Anterior cingulate cortex (tissue), 58 donors: ENCODE measurements at places on chromosomes 5 and 9.

DNA sequence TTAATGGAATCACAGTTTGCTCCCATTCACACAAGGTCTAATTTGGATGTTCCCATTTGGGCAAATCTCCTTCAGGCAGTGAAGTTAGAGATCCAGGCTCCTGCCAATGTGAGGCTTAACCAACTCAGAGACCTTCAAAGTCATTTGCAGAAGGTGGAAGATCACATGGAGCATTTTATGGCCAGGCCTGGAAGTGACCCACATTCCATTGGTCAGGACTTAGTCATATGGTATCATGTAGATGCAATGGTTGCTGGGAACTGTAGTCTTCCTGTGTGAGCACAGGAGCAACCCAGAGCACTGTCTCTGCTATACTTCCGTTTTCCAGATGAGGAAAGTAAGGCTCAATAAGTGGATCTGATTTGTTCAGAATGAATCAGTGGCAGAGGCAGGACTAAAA, 292.7 kb upstream of the SMARCA2 start:
- DNase-seq, result no peak

GRCh38 chr5:20974426-20974825, 986.4 kb upstream of the CDH18 start:
- DNase-seq, result no peak

GRCh38 chr5:112065781-112066180, 308.8 kb upstream of the NREP start:
- no peak for DNase-seq

GRCh38 chr9:137582286-137582860, 3.6 kb upstream of the DPH7 start:
- no peak for DNase-seq

DNA sequence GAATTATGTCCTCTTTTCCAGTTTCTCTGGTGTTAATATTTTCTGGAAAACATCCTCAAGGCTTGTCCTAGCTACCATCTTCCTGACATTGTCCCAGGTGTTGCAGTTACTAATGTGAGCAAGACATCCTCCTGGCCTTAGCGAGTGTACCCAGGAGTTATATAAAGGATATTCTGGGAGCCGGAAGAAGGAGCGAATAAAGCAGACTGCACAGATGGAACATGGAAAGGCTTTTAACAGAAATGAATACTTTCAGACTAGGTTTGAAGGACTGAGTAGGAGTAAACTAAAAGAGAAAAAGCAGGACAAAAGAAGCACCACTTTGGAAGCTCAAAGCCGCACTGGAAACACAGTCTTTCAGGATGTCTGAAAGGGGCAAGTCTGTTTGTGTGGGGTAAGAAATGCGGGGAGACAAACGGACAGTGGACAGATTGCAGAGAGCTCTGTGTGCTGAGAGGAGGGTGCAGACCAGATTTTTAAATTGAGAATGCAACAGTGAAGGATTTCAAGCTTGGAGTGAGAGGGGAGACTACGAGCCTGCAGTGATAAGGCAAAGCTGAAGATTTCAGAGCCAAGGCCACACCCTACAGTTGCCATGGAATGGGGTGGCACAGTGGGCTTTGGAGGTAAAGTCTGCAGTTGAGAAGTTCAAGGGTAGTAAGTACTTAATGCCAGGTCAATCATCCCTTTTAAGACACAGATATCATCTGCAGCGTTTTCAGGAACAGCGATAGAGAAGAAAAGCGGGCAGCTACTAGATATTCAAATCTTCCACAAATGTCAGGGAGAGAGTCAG, 94.1 kb upstream of the TAF11L2 start:
- DNase-seq, result no peak

DNA sequence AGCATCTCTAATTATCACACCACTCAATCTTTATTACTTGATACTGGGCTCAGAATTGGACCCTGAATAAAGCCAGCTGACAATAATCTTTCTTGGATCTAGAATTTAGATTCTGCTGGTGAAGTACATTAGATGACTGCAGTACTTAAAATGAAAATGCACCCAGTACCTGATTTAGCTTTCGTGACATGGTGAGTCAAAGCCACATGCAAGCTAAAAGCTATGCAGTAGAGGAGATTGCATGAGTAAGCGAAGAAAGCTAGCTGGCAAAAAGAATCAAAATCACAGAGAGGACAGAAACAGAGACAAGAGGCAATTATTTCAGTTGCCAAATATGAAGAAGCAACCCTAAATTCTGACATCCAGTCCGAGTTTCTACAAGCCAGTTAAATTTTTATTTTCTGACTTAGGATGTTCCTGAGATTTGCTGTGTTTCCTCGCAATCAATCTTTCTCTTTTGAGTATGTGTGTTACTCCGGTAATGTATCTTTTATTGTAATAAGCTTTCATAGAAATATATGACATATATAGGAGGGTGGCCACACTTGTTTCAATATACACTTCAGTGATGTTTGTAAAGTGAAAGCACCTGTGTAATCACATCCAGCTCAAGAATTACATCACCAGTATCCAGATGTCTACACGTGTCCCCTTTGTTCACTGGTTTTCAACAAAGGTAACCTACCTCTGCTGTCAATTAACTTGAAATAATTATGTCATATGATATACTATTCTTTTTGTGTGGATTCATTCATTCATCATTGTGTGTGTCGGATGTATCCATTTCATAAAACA, 101.7 kb downstream of the CDH18 start:
- no peak for DNase-seq

DNA sequence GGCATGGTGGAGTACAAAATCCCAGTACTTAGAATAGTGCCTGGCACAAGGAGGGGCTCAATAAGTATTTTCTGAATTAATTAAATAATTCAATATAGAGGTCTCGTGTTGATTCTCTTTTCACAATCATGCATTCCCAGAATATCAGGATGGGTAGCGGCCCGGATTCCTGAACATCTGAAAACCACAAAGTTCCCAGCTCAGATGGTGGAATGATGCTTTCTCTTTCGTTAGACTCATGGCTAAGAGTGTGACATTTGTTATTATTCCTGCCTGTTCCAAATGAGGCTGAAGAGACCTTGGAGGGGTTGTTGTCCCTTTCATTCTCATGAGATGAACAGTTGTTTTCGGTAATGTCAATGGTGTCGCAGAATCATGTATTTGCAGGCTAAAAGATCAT, 95.4 kb upstream of the LIFR start:
- no peak for DNase-seq

GRCh38 chr5:81315336-81315735, 13.9 kb downstream of the ZCCHC9 start:
- no peak for DNase-seq

DNA sequence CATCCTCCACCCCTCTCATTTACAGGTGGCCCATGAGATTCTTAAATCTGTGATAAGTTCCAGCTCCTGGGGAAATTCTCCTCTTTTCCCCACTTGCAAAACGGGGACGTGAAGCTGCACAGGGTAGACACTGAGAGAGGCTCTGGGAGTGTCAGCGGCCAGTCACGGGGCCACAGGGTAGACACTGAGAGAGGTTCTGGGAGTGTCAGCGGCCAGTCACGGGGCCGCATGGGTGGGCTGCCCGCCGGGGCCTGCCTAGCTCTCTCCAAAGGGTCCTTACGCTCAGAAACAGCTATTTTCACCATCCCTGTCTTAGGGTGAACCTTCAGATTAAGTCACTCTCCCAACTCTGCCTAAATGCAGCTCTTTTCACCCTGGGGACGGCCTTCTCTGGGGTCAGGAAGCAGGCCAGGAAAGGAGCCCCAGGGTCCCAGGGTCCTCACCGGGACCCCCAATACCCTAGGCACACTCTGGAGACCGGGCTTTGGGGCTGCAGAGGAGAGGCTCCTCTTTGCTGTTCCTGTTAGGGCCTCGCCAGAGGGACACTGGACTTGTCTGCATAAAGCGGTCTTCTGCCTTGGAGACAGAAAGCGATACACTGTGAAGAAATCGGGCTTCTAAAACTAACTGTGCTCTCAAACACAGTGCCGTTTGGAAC, 1.5 kb downstream of the FAM78A start:
- DNase-seq, result no peak

GRCh38 chr9:132622159-132622558, 39.8 kb downstream of the BARHL1 start:
- DNase-seq, result no peak

GRCh38 chr9:110327716-110328115, 9.9 kb downstream of the TXNDC8 start:
- DNase-seq, result no peak

DNA sequence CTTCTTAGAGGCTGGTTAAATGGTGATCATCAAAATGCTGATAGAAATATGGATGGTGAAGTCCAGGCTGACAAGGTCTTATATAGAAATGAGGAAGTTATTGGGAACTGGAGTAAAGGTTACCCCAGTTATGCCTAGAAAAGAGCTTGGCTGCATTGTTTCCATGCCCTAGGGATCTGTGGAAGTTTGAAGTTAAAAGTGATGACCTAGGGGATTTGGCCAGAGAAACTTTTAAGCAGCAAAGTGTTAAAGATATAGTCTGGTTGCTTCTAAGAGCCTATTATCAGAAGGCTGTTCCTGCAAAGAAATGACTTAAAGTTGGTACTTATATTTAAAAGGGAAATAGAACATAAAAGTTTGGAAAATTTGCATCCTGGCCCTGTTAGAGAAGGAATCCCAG, 200.3 kb downstream of the ICE1 start:
- no peak for DNase-seq

DNA sequence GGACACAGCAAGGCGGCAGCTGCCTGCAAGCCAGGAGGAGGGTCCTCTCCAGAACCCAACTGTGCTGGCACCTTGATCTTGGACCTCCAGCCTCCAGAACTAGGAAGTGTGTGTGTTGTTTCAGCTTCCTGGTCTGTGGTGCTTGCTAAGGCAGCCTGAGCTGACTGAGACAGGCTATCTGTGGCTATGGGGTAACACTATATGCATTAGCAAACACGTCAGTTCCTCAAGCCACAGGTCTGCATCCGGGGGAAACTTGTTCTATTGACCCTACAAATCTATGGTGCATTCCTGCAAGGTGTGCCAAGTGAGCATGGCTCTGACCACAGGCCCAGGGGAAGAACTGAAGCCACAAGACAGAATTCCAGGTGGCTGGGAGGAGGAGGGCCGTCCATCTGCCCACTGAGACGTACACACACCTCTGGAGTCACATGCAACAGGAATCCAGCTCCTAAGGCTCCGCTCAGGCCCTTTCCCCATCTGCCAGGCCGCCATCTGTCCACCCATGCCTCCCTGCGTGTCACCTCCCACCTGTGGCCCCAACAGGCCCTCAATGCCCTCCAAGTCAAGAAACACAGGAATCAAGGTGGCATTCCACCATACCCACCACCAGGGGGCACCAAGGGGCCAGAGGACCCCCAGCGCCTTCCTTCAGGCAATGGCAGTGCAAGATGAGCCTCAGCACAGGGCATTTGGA, 174.9 kb downstream of the ROR2 start:
- no peak for DNase-seq

- no peak for DNase-seq
These were observed 34.1 kb downstream of the ZNF483 start for GRCh38 chr9:111559000-111559610.

DNA sequence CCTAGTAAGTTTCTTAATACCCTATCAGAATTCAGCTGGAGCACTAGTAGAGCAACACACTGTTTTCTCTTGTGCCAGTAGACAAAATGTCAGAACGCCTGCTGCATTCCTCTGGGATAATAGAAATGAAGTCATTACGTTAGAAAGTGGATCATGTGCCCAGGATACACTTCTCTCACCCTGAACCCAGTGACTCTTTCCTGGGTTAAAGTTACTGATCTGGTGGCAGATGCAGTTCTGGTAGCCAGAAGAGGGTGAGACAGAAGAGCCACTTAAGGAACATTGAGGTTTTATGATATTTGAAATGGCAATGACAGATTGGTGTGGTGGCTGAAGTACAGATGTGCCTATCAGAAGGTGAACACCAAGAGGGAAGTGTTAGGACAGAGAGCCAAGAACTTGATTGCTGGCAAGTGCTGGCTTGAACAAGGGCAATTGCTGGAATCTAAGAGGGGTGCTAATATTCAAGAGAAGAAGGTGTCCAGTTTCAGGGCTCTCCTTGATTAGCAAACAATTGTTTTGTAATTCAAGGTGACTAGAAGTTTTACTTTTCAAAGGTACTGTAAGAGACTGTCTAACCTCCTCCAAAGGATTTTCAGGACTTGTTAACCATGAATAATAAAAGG, 93.7 kb upstream of the ERBIN start:
- DNase-seq, result no peak

DNA sequence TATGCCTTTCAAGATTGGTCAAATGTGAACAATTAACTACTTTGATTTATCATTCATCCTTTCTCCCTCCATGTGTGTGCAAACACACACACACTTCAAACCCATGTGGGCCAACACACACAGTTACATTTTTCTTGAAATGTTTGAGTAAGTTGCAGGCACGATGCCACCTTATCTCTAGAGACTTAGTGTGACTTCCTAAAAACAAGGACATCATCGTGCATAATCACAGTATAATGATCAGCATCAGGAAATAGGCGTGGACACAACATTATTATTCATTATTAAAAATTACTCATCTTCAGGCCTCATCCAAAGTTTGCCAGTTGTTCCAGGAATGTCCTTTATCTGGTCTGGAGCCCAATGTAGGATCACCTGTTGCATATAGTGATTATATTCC, 209.5 kb downstream of the GNA14 start:
- no peak for DNase-seq

DNA sequence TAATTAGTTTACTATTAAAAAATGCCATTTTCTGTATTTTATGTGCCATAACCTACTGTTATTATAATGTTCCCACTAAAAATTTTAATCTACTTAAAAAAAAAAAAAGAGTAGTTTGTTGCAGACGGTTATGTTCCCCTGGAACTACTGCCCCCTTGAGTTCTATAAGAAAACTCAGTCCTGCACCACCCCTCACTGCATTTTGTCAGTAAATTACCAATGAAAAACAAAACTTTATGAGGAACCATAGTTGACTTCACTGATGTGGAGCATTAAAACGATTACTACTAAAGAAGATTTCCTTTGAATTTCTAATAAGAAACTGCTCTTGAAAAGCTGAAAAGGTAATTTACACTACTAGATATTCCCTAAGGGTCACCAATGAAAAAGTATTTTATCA, 288.7 kb downstream of the FBXL17 start:
- DNase-seq, result no peak

- no peak for DNase-seq
These were observed 36.1 kb upstream of the KIF4B start for GRCh38 chr5:154977409-154977808.

GRCh38 chr9:4048441-4048840, 251.4 kb downstream of the GLIS3 start:
- no peak for DNase-seq

DNA sequence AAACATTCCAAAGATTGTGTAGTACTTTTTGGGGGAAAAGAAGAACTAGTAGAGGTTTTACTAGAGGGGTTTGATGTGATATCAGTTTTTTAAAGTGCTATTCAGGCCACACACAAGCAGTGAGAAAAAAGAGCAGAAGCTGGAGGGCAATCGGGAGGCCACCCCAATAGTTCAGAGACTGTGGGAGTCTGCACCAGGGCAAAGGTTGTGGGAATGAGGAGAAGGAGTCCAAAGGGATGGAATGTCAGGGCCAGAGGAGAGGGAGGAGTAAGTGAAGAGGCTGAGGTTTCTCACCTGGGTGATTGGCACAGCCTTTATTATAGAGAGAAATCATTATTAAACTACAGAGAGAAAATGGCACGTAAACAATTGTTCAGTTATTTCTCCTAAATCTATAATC, 134.9 kb upstream of the RAD23B start:
- no peak for DNase-seq
